ENCODE measurements at places on chromosomes 12 and 14. TPM values are rescaled to one million over a fixed set of nuclear protein-coding genes. Genes with fewer than 3 reads are reported as not detected.

- no peaks in the 10 kb centered on the region for H3K27me3 ChIP-seq
- no peak overlapping the region for H3K4me3 ChIP-seq
- no peaks in the 10 kb centered on the region for H3K4me1 ChIP-seq
- no peak overlapping the region for H3K27ac ChIP-seq
These were observed 8.6 kb downstream of the CIPC start for GRCh38 chr14:77106666-77107065.

Gene IQSEC3
- total RNA-seq: 1.3 TPM

DNA sequence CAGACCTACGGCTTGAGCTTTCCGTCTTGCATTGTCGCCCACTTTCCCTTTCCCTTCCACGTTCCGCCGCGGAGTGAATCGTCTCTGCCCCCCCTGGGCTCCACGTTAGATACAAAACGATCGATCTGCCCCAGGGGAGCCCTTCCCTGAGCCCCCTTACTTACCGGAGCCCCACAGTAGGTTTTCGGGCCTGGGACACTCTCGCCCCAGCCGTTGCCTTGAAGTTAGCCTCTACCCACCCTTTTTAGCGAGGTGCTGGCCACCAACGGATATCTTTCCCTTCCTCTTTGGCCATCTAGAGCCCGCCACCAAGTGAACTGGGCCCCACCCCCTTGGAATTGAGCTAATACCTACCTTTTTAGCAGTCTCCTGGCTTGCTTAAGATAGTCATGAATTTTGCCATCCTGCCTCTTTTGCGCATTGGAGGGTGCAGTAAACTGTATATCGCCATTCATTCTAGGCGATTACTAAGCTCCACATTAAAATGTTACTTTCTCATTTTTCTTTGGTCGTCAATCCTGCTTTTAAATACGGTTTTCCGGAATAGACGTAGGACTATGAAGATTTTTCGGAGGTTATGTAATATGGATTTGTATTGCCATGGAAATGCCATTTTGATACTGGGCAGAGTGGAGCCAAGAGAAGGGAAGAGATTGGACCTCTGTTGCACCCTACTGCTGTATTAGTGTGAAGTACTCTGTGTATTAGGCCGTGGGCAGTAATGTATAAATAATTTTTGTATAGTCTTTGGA, 764 bp downstream of the RBM25 start:
- peak overlapping the region; percentile 90 for H3K4me3 ChIP-seq
- H3K27ac ChIP-seq: peak overlapping the region; percentile 91
- H3K4me1 ChIP-seq: no peaks in the 10 kb centered on the region
- DNase-seq: peak; percentile 29
- no peaks in the 10 kb centered on the region for H3K27me3 ChIP-seq

Gene EPYC
- not detected for total RNA-seq

- no peak for DNase-seq
- no peaks in the 10 kb centered on the region for H3K27me3 ChIP-seq
- H3K36me3 ChIP-seq: peaks cover 5% of the 10 kb centered on the region
- peak overlapping the region; percentile 48 for H3K27ac ChIP-seq
These were observed 57.7 kb upstream of the SAV1 start for GRCh38 chr14:50725761-50726160.

DNA sequence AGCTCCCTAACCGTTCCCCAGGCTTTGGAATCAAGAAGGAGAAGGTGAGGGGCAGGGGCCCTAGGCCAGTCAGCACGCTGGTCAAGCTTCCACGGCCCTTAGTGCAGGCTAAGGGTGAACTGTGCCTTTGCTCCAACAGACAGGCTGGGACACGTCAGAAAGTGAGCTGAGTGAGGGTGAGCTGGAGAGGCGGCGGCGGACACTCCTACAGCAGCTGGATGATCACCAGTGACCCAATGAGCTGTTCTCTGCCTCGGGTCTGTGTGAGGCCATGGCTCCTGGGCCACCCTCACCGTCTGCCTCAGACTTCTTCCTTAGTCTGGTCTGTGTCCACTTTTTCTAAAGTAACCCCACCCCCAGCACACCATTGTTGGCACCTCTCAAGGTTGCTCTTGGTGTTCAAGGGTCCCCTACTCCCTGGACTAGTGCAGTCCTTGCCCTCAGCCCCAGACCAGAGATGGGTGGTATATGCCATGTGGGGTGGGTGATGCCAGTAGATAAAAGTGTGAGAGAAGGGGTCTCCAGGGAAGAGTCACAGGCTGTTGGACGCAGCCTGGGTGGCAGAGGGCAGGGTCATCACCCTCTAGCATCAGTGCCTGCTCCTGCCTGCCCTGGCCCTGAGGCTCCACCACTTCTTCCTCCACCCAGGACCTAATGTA, 20.7 kb downstream of the PRPF40B start:
- H3K27me3 ChIP-seq: no peaks in the 10 kb centered on the region
- H3K4me3 ChIP-seq: no peak overlapping the region
- H3K4me1 ChIP-seq: no peaks in the 10 kb centered on the region
- H3K36me3 ChIP-seq: peaks cover 17% of the 10 kb centered on the region
- DNase-seq: no peak
- H3K27ac ChIP-seq: no peak overlapping the region

DNA sequence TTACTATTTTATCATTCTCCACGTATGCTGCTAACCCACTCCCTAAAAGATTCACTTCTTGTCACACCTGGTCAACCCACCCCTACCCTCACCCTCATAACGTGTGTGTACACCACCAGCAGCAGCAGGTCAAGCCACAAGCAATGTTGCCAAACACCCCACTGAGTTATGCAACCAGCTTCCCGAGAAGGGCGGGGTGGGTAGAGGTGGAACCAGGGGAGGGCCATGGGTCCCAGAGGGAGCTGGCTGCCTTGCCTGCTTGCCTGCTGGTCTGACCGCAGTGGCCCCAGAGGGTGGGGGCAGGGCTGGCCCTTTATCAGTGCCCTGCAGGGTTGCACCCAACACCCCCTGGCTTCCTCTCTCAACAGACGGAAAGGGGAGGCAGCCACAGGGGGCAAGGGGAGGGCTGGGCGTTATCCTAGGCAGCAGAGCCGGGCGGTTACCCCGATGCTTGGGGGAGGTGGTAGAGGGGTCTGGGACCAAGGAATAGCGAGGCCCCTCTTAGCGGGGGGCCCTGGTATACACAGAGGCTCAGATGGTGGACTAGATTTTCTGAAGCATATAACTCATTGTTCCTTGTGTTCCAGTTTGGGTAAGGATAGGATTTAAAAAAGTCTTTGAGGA, 3.5 kb upstream of the NFE2 start:
- peaks cover 29% of the 10 kb centered on the region for H3K27me3 ChIP-seq
- peak; percentile 56 for DNase-seq
- H3K4me1 ChIP-seq: peaks cover 16% of the 10 kb centered on the region
- no peaks in the 10 kb centered on the region for H3K36me3 ChIP-seq
- no peak overlapping the region for H3K4me3 ChIP-seq

- no peak overlapping the region for H3K4me3 ChIP-seq
- H3K4me1 ChIP-seq: peaks cover 3% of the 10 kb centered on the region
- H3K27me3 ChIP-seq: no peaks in the 10 kb centered on the region
- H3K36me3 ChIP-seq: no peaks in the 10 kb centered on the region
- H3K27ac ChIP-seq: no peak overlapping the region
These were observed 31.3 kb upstream of the ULK1 start for GRCh38 chr12:131862994-131863710.

- H3K27me3 ChIP-seq: no peaks in the 10 kb centered on the region
- DNase-seq: no peak
- no peaks in the 10 kb centered on the region for H3K36me3 ChIP-seq
- no peak overlapping the region for H3K27ac ChIP-seq
These were observed 20.4 kb downstream of the MAP3K9 start for GRCh38 chr14:70788898-70789297.

DNA sequence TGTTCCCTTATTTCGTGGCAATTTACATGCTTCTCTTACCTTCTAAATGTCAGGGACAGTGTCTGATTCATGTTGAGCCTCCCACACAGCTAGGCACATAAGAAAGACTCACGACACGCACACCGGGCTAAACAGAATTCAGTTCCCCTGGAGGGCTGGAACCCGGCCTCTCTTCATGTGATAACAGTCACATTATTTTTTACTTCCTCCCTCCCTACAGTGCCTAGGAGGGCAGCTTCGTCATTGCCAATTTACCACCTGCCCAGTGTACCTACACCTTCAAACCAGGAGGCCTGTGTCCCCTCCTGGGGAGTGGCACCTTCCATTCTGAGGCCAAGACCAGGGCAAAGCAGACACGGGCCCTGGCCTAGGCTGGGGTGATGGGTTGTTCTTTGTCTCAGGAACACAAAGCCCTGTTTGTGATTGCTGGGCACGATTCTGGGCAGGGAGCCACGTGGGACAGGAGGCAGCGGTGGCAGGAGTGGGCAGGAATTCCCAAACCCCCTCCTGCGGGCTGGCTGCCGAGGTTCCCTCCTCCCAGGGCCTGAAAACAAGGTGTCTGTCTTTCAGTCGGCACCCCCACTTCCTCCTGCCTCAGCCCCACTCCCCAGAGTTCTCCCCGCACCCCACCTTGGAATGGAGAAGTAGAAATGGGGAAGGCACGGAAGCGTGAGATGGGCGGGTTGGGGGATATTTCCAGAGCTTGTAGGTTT, 6.8 kb upstream of the RASAL1 start:
- no peaks in the 10 kb centered on the region for H3K4me1 ChIP-seq
- DNase-seq: no peak
- H3K36me3 ChIP-seq: no peaks in the 10 kb centered on the region
- H3K4me3 ChIP-seq: no peak overlapping the region
- no peak overlapping the region for H3K27ac ChIP-seq

GRCh38 chr14:23492618-23493272, 23.2 kb downstream of the NGDN start:
- no peak overlapping the region for H3K4me3 ChIP-seq
- H3K36me3 ChIP-seq: no peaks in the 10 kb centered on the region
- H3K4me1 ChIP-seq: no peaks in the 10 kb centered on the region
- no peak for DNase-seq
- no peaks in the 10 kb centered on the region for H3K27me3 ChIP-seq

- H3K4me3 ChIP-seq: no peak overlapping the region
- H3K36me3 ChIP-seq: no peaks in the 10 kb centered on the region
- DNase-seq: no peak
- no peaks in the 10 kb centered on the region for H3K27me3 ChIP-seq
- no peaks in the 10 kb centered on the region for H3K4me1 ChIP-seq
- H3K27ac ChIP-seq: no peak overlapping the region
These were observed 350.4 kb downstream of the BMP4 start for GRCh38 chr14:53606203-53606602.

DNA sequence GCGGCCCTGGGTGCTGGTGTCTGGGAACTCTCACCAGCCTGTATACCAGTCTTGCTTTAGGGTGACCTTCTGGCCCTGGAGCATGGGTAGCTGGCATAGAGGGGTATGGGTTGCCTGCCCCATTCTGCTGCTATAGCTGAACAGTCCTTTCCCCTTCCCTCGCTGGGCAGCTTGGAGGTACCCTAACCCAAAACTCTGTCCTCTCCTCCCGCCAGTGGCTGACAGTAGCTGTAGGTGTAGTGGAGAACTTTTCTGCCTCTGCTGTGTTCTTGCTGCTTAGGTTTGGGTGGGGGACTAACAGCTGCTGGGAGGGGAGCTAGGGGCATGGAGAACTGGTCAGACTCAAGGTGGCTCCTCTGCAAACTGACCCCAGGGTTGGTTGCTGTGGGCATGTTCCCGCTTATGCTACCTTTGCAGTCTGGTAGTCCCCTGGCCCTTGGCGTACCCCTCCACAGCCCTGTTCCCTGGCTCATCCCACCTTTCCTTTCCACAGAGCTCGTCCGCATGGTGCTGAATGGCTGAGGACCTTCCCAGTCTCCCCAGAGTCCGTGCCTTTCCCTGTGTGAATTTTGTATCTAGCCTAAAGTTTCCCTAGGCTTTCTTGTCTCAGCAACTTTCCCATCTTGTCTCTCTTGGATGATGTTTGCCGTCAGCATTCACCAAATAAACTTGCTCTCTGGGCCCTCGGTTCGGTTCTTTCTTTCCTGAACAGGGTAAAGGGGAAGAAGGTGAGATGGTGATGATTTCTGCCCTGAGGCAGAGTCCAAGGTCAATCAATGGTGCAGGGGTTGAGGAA, 2.9 kb downstream of the MYL6 start:
- DNase-seq: no peak
- H3K27me3 ChIP-seq: no peaks in the 10 kb centered on the region
- H3K36me3 ChIP-seq: peaks cover 34% of the 10 kb centered on the region
- H3K4me3 ChIP-seq: peak overlapping the region; percentile 97
- H3K4me1 ChIP-seq: peaks cover 14% of the 10 kb centered on the region
